ENCODE measurements at places on chromosomes 6 and 20.

DNA sequence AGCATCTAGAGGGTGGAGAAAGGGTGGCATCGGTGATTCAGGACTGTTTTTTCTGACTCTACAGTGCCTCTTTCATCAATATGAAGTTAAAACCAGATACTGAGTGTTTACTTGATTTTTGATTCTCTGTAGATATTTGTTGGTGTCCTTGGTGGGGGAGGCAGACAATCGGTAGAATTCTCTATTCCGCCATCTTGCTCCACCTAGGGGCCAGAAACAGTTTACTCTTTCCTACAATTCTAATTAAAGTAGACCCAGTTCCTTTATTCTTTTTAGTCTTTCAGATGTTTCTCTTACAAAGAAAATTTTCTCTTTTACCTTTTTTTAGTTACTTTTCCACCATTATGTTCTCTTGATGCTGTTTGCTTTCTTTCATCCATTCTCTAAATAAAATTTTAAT, 162.1 kb upstream of the RAB32 start:
- DNase-seq: no peak

- no peak for DNase-seq
Measured at GRCh38 chr20:59752101-59752586, 147.8 kb downstream of the PHACTR3 start.

GRCh38 chr6:5493806-5494205, 232.5 kb downstream of the FARS2 start:
- DNase-seq: no peak

DNA sequence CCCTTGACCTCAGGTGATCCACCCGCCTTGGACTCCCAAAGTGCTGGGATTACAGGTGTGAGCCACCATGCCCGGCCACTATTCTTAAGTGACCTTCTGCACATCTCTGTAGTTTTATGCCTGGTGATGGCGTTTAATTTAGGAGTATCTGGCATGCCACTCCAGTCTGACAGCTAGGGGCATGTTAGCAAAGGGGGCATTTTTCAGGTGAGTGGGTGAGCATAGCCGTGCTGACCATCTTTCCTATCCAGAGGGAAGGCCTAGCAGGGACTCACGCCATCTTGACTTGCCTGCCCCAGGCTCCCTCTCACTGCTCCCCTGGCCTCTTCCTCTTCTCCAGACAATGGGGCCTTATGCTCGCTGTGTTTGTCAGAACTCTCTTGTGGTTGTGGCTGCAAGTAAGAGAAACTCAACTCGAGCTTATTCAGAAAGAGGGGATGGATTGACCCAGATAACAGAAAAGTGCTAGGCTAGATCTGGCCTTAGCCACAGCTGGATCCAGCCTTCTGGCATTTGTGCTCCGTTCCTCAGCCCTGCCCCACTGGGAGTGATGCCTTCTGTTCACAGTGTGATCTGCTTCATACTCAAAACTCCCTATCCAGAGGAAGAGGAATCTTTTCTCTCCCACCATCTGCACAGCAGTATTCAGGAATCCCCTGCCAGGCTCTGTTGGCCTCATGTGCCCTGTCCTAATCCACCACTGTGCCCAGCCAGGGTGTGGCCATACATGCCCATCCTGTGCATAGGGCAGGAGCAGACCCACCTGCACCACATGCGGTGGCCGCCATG, 174.5 kb upstream of the AKAP12 start:
- DNase-seq: no peak

DNA sequence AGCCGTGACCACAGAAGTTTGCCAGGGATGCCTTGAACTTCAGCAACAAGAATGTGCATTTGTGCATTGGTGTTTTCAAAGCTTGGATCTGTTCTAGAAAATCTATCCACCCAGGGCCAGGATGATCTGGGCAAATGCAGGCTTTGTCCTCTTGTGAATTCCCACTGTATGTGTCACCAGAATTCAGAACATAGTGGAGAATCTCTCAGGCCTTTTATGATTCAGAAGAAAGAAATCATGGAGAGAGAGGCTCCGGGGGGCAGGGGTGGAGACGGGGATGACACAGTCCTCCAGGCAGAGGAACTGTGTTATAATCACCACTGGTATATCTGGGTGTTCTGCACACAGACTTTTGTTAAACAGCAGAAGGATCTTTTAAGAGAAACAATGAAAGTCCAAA, 304.1 kb downstream of the CDH4 start:
- no peak for DNase-seq

DNA sequence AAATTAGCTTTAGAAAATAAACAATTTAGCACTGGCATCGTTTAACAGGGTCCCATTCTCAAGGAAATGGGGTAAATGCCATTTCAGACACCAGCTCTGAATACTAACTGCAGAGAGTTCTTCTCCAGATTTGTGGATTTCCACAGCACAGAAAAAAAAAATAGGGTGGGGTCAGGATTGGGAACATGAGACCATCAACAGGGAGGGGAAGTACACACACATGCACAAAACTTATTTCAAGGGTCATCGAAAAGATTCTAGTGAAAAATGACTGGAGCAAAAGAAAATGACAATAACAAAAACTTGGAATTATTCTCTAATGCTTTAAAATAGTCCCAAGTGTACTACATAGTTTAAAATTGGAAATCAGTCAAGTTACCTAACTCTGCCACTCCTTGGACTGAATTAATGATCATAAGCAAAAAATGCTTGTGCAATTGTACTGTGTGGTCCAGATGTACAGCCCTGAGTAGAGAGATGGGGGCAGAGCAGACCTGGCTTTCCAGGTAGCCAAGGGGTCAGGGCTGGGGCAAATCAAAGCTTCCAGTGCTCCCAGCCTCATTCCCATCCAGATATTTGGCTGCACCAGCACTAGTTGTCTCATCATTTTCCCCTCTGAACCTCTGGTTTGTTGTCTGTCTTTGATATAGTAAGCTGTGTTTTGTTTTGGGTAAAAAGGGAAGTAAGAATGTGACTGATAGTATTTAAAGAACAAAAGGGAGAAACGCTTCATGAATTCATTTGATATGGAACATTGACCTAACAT, 152.4 kb downstream of the SOBP start:
- no peak for DNase-seq

DNA sequence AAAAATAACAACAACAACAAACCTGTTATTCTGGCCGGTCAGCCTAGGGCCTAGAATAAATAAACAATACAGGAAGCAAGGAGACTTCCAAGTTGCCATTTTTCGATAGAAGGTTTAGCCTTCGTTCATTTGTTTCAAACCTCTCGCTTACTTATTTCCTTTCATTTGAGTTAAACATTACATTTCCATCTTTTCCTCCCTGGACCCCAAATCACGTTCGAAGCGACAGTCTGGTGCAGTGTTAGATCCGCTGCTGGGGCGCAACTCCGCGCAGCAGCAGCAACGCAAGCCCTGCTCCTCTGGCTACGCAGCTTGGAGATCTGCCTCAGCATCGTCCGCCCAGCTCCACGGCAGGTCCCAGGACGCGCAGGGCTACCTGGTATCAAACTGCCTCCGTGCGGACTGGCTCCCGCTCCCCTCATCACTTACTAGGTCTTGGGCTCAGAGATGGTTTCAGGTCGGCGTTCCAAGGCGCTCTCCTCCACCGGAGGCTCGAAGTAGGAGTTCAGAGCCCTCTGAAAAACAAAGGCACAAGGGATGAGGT, 530 bp downstream of the TDP2 start:
- DNase-seq: no peak

All from amygdala (tissue), 56 donors.